HuH-7.5 (cell line): ENCODE measurements at places on chromosomes 5 and 9.
A peak's percentile ranks its signal among the peaks of the same experiment; 100 is the strongest.

- no peak for DNase-seq
Observed at GRCh38 chr5:164345173-164345849, 839.9 kb downstream of the MAT2B start.

DNA sequence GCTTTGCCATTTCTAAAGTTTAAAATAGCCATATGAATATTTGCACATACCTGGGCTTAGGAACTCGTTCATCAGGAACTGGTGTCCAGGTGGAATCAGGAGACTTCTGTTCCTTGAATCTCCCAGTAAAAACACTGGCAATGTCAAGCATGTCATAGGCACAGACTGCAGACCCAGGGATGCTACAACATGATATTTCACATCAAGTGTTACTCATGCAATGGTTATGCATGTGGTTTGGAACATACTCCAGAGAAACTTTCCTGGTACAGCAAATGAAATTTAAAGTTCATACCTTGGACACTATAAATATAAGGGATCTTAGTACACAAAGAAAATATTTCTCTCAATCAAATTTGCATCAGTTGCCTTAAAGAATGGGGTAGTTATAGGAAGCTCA is 92.2 kb downstream of the SEMA6A start:
- no peak for DNase-seq

DNA sequence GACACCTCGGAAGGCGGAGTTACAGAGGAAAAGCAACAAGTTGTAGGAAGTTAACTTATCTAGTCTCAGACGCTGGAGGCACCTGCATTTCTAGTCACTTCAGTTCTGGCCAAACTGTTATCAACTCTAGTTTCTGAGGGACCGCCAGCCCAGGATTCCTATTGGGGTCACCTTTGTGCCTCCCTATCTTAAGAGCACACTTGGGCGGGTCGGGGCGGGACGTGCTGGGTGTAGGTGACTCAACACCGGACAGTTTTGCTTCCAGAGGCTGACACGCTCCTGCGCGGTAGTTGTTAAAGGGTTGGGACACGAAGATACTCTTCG is 679 bp upstream of the KDM4C start:
- peak; percentile 24 for DNase-seq

DNA sequence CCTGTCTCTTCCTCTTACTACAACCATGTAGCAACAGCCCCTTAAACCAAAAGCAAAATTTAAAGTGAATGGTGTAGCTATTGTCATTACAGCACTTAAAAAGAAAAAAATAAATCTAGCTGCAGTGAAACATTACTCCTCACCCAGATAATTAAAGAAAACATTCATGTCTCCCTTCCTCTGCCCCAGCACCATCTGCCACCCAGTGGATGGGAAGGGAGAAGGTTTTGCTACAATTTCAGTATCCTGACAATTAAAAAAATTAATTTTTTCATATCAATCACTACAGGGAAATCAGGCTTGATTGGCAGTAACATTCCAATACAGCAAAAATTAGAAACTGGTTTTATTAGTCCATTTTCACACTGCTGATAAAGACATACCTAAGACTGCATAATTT is 147.4 kb upstream of the PUM3 start:
- DNase-seq = no peak

- DNase-seq = no peak
Observed at GRCh38 chr5:97629276-97629675, 446.2 kb upstream of the RIOK2 start.

GRCh38 chr5:131375351-131375750 is 111.5 kb downstream of the CDC42SE2 start:
- no peak for DNase-seq

- no peak for DNase-seq
Observed at GRCh38 chr5:75023368-75024159, 28.8 kb downstream of the GCNT4 start.

GRCh38 chr5:174984863-174985262 is 260.5 kb downstream of the MSX2 start:
- no peak for DNase-seq

- no peak for DNase-seq
Observed at GRCh38 chr5:98535901-98536300, 237.6 kb upstream of the RGMB start.

GRCh38 chr5:150801117-150801927 is 22.8 kb downstream of the SMIM3 start:
- DNase-seq = peak; percentile 30

- no peak for DNase-seq
Observed at GRCh38 chr5:74064911-74065310, 438.9 kb downstream of the ARHGEF28 start.

- no peak for DNase-seq
Observed at GRCh38 chr9:124285903-124286291, 28.1 kb downstream of the NEK6 start.

DNA sequence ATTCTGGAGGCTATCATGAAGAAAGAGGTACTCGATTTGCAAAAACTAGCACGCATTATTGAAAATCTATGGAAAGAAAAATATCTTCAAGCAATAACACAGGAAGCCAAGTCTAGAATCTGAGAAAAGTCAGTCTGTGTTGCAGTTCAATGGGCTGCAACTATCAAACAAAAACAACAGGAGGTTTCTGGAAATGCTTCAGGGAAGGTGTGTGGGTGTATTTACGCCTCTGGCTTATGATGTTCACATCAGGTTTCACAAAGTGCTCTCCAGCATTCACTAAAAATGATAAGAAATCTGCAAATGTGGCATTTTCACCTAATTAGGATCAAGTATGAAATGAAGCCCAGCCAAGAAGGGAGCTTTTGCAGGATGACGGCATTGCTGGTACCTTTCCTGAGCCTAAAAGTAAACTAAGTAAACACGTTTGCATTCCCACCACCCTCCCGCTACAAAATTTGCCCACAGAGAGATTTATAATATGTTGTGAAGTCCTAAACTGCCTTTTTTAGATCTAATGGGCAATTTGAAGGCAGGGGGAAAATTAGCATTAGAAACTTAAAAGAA is 146.4 kb downstream of the GABRB2 start:
- DNase-seq = no peak

DNA sequence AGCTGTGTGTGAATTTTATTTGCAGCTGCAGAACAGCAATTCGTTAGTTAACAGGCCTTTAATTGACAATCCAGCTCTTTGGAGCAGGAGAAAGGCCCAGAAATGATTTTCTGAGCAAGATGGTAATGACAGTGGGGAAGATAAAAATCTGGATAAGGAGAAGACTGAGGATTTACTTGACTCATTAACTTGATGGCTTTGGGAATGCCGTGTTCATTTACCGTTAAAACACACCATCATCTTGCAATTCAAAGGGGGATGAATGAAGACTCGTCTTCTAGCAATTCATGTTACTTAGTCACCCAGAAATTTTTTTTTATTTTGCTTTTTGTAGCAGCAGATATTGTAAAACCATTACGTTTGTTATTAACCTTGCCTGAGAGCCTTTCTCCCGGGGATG is 52.0 kb downstream of the PTTG1 start:
- DNase-seq = no peak

DNA sequence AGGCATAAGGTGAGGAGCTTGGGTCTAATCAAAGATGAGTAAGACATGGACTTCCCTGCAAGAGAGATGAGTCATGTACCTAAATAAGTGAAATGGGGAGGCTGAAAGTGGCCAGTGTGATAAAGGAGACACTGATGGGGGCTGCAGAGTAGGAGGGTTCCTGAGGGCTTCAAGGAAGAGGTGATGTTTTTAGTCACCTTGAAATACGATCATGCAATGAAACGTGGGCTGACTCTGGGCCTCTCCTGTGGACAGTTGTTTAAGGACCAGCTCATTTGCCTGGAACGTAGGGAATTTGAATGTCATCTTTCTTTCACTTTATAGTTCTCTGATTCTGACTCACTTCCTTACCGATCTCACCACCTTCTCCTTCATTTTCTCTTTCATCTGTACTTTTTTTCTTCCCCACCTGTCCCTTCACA is 49.6 kb upstream of the CPLX2 start:
- DNase-seq = no peak

- no peak for DNase-seq
Observed at GRCh38 chr5:91469517-91470165, 86.5 kb upstream of the ARRDC3 start.

GRCh38 chr9:22913518-22913917 is 466.9 kb downstream of the DMRTA1 start:
- DNase-seq = no peak

GRCh38 chr9:121742923-121743322 is 91.5 kb downstream of the DAB2IP start:
- no peak for DNase-seq

GRCh38 chr9:132176338-132176737 is 14.5 kb downstream of the NTNG2 start:
- no peak for DNase-seq

GRCh38 chr5:97090944-97091343 is 51.5 kb downstream of the LIX1 start:
- no peak for DNase-seq

GRCh38 chr9:126615245-126615790 is 1.6 kb downstream of the LMX1B start:
- peak; percentile 69 for DNase-seq

GRCh38 chr9:123418506-123418905 is 62.5 kb downstream of the CRB2 start:
- DNase-seq = no peak

DNA sequence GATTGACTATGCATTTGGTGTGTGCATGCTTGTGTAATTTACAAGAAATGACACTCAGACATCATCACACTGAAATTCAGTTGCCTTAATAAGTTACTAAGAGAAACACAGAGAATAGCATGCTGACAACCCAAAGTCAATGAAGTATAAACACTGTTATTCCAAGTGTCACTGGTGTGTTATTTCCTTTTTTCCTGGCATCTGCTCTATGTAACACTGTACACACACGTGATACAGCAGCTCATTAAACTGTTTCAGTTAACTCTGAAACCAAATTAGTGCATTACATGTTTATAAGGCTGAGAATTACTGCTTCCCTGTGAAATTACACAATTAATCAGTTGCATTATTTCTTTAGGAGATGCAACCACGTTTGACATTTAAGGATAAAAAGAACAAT is 252.7 kb downstream of the EFNA5 start:
- DNase-seq = no peak

- no peak for DNase-seq
Observed at GRCh38 chr9:96177005-96177718, 124.8 kb downstream of the HSD17B3 start.

- DNase-seq = no peak
Observed at GRCh38 chr5:154202379-154203260, 12.1 kb downstream of the GALNT10 start.

DNA sequence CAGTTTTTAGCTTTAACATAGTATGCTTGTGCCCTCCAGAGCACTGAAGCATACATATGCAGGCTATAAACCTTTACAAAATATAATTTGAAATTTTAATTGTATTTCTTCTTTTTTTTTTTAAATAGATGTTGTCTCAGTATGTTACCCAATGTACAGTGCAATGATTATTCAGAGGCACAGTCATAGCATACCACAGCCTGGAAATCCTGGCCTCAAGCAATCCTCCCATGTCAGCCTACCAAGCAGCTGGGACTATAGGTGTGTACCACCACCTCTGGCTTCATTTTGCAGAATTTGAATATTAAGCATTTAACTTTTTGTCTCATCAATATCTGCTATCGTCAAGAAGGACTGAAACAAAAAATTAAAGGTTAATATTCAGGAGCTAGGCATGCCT is 16.9 kb upstream of the ZNF782 start:
- no peak for DNase-seq

DNA sequence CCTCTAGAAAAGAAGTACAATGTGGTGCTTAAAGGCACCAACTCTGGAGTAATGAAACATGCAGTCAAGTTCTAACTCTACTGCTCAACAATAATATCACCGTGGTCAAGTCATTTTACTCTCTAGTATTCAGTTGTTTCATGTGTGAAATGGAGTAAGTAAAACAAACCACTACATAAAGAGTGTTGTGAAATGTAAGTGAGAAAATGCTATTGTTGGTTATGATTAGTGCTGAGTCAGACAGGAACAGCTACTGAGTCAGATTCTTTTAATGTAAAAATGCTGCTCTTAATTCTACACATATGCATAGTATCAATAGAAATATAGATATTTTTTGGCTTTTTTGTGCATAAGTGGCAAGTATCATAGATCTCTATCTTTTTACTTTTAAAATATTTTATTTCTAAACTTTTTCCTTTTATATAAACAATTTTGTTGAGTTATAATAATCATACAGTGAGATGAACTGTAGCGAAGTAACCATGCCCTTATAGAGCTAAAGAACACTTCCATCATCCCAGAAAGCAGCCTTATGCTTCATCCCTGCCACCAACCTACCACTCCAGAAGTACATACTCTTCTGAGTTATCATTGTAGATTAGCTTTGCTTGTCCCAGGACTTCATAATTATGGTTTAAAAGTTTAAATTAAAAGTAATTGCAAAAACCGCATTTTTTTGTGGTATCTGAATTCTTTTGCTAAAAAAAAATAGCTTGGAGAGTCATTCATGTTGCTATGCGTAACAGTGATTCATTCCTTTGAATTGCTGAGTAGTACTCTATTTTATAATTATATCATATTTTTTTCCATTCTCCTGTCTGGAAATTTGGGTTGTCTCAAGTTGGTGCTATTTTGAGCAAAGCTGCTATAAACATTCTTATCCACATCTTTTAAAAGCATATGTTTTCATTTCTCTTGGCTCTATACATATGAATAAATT is 548.2 kb upstream of the CLINT1 start:
- DNase-seq = no peak

- no peak for DNase-seq
Observed at GRCh38 chr9:22813529-22813928, 366.9 kb downstream of the DMRTA1 start.

GRCh38 chr9:86413971-86414880 is 60.0 kb upstream of the TUT7 start:
- DNase-seq = peak; percentile 12
